ENCODE measurements at places on chromosomes 12 and 14. TPM values are rescaled to one million over a fixed set of nuclear protein-coding genes. Genes with fewer than 3 reads are reported as not detected.

- H3K27ac ChIP-seq = no peak overlapping the region
- H3K4me3 ChIP-seq = no peak overlapping the region
- no peaks in the 10 kb centered on the region for H3K36me3 ChIP-seq
- H3K27me3 ChIP-seq = no peaks in the 10 kb centered on the region
- peaks cover 41% of the 10 kb centered on the region for H3K4me1 ChIP-seq
- DNase-seq = no peak
Observed at GRCh38 chr12:103824845-103825244, 16.2 kb downstream of the NT5DC3 start.

DNA sequence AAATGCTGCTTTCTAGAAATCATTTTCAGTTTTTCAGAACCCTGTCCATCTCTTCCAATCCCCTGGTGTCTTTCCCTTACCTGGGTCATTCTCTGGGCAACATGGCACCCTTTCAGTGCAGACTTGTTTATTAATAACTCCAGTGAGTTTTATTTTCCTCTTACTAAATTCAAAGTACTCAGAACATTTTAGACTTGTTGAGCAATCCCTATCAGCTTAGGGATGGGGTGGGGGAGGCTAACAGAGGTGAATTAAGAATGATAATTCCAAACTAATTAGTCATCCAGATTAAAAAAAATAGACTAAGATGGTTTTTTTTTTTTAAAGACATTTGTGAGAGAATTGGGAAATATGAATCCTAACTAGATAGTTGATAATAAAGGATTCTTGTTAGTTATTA, 10.7 kb downstream of the GPRC5A start:
- peak overlapping the region; percentile 92 for H3K27ac ChIP-seq
- no peak for DNase-seq
- H3K4me1 ChIP-seq = peaks cover 50% of the 10 kb centered on the region
- H3K27me3 ChIP-seq = no peaks in the 10 kb centered on the region
- no peak overlapping the region for H3K4me3 ChIP-seq

DNA sequence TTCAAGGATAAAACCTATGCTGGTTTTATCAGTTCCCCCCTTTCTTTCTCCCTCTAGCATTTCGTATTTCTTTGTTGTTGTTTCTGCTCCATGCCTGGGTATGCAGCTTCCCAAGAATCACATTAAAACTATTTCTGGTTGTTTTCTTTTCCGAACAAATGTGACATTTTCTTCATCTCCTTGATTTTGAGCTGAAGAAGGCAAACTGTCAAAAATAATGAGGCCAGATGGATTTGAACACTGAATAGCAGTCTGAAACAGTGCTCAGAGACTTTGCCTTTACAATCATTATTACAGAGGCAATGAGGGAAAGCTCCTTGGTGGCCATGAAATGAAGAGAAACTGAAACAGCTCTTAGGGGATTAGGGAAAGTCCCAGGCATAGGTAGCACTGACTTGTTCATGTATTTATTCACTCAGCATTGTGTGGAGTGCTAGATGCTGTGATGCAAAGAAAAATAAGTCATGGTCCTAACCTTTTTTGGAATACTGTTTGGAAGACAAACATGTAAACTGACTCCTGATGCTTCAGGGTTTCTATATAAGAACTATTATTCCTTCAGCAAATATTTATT, 319.5 kb downstream of the FUT8 start:
- H3K27ac ChIP-seq = no peak overlapping the region
- DNase-seq = no peak
- H3K4me1 ChIP-seq = no peaks in the 10 kb centered on the region
- H3K36me3 ChIP-seq = no peaks in the 10 kb centered on the region
- H3K4me3 ChIP-seq = no peak overlapping the region

SLC25A21 gene
- 0.49 TPM for total RNA-seq

- no peak overlapping the region for H3K27ac ChIP-seq
- no peaks in the 10 kb centered on the region for H3K27me3 ChIP-seq
- H3K4me3 ChIP-seq = no peak overlapping the region
- DNase-seq = no peak
- no peaks in the 10 kb centered on the region for H3K36me3 ChIP-seq
Observed at GRCh38 chr14:75531660-75532317, 9.5 kb downstream of the BATF start.

GRCh38 chr12:113519464-113520307, 48.0 kb upstream of the LHX5 start:
- no peak overlapping the region for H3K27ac ChIP-seq
- H3K4me1 ChIP-seq = no peaks in the 10 kb centered on the region
- no peak for DNase-seq
- H3K36me3 ChIP-seq = no peaks in the 10 kb centered on the region

TEX52 gene
- total RNA-seq = not detected

GRCh38 chr12:30925607-30926242, 823 bp upstream of the TSPAN11 start:
- H3K4me3 ChIP-seq = peak overlapping the region; percentile 44
- no peak for DNase-seq
- no peaks in the 10 kb centered on the region for H3K27me3 ChIP-seq
- peak overlapping the region; percentile 70 for H3K27ac ChIP-seq
- H3K36me3 ChIP-seq = no peaks in the 10 kb centered on the region
- H3K4me1 ChIP-seq = peaks cover 15% of the 10 kb centered on the region

KRT85 gene
- not detected for total RNA-seq

DNA sequence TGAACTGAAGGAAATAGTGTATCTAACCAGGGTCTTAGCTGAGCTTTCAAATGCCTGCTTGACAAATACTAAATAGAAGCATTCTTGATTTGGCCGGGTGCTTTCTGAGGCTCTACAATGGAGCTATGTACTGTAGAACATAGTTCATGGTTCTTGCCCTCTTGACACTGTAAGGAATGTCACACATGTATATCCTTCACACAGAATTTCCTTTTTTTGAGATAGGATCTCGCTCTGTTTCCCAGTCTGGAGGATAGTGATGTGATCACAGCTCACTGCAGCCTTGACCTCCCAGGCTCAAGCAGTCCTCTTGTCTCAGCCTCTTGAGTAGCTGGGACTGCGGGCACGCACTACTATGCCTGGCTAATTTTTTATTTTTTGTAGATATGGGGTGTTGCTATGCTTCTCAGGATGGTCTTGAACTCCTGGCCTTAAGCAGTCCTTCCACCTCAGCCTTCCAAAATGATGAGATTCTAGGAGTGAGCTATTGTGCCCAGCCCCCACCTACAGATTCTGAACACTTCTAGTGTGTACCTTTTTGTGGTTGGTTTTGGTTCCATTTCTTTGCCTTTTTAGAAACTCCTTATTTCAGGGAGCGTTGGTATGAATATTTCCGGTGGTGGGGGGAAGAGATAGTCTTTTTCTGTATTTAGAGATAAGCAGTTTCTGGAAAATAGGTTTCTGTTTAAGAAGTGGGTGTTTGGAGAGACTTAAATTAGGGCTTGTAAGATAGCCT, 4.2 kb downstream of the MLXIP start:
- H3K4me1 ChIP-seq = peaks cover 81% of the 10 kb centered on the region
- H3K4me3 ChIP-seq = peak overlapping the region; percentile 68
- H3K36me3 ChIP-seq = no peaks in the 10 kb centered on the region

GRCh38 chr14:44895716-44896115, 66.0 kb downstream of the KLHL28 start:
- no peaks in the 10 kb centered on the region for H3K27me3 ChIP-seq
- DNase-seq = no peak
- H3K4me1 ChIP-seq = peaks cover 19% of the 10 kb centered on the region
- H3K36me3 ChIP-seq = no peaks in the 10 kb centered on the region

DNA sequence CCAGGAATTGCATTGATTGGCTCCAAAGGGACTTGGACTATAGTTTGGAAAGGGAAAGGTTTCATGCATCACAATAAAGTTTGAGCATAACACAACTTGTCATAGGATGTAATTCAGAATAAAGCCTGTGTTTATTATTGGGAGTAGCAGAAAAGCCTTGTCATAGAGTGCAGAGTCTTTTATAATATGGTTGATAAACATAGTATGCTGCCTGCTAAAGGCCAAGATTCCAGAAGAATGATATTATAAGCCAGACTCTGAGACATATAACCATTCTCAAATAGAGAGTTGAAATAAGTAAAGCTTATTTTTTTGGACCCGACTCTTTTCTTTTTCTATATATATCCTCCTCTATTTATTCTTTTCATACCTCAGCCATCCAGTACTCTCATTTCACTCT, 207.3 kb downstream of the LRIG3 start:
- H3K4me3 ChIP-seq = no peak overlapping the region
- no peaks in the 10 kb centered on the region for H3K27me3 ChIP-seq
- no peak for DNase-seq
- no peaks in the 10 kb centered on the region for H3K36me3 ChIP-seq
- peaks cover 5% of the 10 kb centered on the region for H3K4me1 ChIP-seq

SNW1 gene
- 36.8 TPM for total RNA-seq

RPGRIP1 gene
- total RNA-seq = not detected

NEUROD4 gene
- not detected for total RNA-seq

TAS2R46 gene
- total RNA-seq = 2.0 TPM

CMTM5 gene
- total RNA-seq = not detected

TEAD4 gene
- 18.7 TPM for total RNA-seq

DNA sequence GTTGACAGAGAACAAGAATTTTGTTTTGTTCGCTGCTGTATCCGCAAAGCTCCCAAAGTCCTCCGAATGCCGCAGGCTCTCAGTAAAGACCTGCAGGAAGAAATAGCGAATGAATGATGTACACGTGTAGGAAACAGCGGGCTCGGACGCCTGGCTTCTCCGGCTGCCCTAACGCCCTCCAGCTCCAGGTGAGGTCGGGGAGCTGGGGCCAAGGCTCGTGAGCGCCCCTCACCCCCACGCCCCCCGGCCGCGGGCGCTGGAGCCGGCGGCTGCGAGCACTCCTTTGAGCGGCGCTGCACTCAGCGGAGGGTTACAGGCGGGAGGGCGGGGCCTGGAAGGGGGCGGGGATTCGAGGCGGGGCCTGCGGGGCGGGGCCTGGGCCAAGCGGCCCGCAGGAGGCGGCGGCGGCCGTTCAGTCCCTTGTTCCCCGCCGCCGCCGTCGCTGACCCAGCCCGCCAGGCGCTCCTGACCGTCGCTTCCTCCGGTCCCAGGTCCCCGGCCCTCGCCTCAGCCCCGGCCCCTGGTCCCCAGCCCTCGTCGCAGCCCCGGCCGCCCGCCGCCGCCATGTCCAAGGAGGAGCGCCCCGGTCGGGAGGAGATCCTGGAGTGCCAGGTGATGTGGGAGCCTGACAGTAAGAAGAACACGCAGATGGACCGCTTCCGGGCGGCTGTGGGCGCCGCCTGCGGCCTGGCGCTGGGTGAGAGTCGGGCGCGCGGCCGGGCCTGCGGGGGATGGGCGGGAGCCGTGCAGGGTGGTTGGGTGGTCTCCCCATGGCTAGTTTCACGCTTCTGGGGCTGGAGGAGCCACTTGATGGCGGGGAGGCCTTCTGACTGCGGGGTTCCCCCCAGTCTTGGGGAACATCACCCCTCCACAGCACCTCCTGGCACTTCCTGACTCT, at the start of gene AACS:
Gene AACS, plus strand, starts transcription at position 415 of the 898 bp plus-strand sequence. Its CDS starts 150 bp downstream, at position 565.
- peaks cover 31% of the 10 kb centered on the region for H3K4me1 ChIP-seq
- no peaks in the 10 kb centered on the region for H3K27me3 ChIP-seq
- peak within 1 kb of the TSS; percentile 89 for H3K4me3 ChIP-seq

DNA sequence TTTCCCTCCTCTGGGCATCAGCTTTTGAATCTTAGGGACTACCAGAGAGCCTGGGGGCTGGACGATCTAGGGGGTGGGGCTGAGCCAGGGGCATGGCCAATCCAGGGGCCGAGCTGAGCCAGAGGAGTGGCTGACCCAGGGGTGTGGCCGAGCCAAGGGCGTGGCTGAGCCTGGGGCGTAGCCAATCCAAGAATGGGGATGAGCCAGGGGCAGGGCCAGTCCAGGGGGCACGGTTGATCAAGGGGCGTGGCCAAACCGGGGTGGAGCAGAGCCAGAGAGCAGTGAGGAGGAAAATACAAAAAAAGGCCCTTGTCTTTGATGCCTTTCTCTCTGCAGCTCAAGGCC, 219.3 kb upstream of the NOS1 start:
- H3K27me3 ChIP-seq = no peaks in the 10 kb centered on the region
- H3K27ac ChIP-seq = peak overlapping the region; percentile 4
- no peak for DNase-seq
- H3K4me3 ChIP-seq = no peak overlapping the region
- no peaks in the 10 kb centered on the region for H3K36me3 ChIP-seq

Data from vagina (tissue), 2 donors.